ENCODE measurements at places on chromosomes 1 and 21.

- no peak for DNase-seq
Measured at GRCh38 chr1:205616563-205617293, 15.1 kb downstream of the ELK4 start.

- DNase-seq: no peak
Measured at GRCh38 chr1:115323366-115324004, 14.6 kb downstream of the NGF start.

- DNase-seq: no peak
Measured at GRCh38 chr1:166843769-166844596, 4.7 kb downstream of the POGK start.

- no peak for DNase-seq
Measured at GRCh38 chr1:152035539-152036266, 1.1 kb downstream of the S100A11 start.

- no peak for DNase-seq
Measured at GRCh38 chr1:185654199-185654951, 79.8 kb upstream of the HMCN1 start.

- DNase-seq: no peak
Measured at GRCh38 chr1:112673592-112674439, 643 bp upstream of the MOV10 start.

GRCh38 chr1:65509912-65510680, 89.6 kb downstream of the LEPR start:
- DNase-seq: no peak

DNA sequence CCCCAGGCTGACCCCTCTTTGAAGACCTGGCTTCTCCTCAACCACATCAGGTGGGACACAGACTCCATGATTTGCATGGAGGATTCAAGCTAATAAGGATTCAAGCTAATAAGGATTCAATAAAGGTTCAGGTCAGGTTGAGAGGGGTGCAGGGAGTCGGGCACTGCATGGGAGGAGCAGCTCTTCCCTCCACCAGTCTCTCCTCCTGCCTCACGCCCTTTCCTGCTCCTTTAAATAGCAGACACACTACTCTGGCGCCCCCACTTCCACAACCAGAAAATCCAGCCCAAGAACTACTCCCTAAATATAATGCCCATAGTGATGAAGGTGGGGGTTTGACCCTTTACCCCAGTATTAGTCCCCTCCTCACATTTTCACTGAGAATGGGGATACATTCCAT, 7.1 kb downstream of the MEX3A start:
- no peak for DNase-seq

- no peak for DNase-seq
Measured at GRCh38 chr1:47468709-47469389, 31.0 kb downstream of the FOXD2 start.

GRCh38 chr1:235098991-235099390, 29.6 kb downstream of the TOMM20 start:
- no peak for DNase-seq

GRCh38 chr1:7403265-7404045, 367.6 kb upstream of the VAMP3 start:
- no peak for DNase-seq

DNA sequence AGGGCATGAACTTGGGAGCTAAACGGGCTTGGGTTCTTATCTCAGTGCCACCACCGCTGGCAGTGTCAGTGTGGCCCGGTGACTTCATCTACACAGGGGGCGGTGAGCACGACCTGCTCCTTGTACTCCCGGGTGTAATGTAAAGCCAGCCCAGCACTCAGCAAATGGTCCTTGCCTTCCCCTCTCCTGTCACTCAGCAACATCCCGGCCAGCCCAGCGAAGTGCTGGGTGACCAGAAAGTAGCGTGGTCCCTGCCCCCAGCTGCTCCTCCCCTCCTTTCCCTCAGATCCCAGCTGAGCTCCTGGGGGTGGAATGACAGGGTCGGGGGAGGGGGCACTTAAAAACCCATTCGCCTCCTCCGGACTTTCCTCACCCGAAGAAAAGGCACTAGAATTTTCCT, 7.2 kb downstream of the KCNN3 start:
- DNase-seq: no peak

- DNase-seq: no peak
Measured at GRCh38 chr1:30656171-30656940, 67.0 kb downstream of the MATN1 start.

- no peak for DNase-seq
Measured at GRCh38 chr1:226692823-226693222, 46.3 kb downstream of the ITPKB start.

DNA sequence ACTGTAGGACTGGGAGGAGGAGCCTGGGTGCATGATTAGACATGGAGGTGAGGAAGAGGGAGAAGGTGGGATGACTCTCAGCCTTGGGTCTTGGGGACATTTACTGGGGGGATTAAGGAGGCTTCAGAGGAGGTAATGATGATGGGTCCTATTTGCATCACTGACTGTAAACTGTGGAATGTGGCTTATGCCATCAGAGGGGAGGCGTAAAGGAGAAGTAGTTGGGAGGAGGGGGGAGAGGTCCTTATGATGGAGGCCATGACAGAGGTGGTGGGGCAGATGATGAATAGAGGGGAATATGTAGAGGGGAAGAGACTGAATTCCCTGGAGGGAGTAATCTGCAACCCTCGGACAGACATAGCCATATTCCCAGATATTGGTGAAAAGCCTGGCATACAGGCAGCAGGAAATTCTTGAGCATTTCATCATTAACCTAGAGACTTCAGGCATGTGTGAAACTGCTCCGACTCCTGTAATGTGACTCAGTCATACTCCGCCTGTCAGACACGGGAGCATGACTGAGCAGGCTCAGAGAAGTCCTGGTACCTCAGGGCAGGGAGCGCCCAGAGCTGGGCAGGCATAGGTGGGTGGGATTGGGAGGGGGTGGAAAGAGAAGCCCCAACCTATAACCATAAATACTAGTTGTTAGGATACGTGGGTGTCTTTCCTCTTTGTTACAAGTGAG, 8.0 kb upstream of the LCE5A start:
- DNase-seq: no peak

All from activated naive CD4-positive, alpha-beta T cell (primary cell).